ENCODE measurements at places on chromosomes 2 and 18.

DNA sequence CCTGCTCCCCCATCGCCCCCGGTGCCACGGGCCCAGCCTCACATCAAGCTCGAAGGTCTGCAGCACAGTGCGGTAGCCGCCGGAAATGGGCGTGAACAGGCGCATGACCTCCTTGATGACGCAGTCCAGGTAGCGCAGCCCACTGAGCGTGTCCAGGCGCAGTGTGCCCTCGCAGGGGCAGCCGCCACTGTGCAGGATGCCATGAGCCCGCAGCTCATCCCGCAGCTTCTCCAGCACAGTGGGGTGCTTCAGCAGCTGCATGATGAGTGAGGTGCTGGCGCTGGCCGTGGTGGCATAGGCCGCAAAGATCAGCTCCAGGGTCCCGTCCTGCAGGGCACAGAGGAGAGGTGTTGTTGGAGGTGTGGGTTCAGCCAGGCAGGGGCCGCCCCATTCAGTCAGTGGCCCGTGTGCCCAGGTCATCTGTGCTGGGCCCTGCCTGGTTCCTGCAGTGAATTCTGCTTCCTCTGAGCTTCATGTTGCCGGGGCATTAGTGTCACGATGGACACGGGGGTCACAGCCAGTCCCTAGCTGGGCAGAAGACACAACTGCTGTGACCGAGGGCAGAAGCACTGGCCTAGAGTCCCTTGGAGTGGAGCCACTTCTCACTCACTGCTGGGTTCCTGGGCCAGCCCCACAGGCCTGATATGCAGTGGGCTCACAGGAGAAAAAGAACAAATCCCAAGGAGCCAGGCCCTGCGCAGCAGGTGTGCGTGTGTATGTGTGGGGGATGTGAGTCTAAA, 14.5 kb downstream of the CYP26B1 start:
- no peak for DNase-seq

- DNase-seq = no peak
Measured at GRCh38 chr2:37872192-37872750, 52.8 kb upstream of the RMDN2 start.

- DNase-seq = no peak
Measured at GRCh38 chr2:177992992-177993391, 79.6 kb downstream of the PDE11A start.

- DNase-seq = no peak
Measured at GRCh38 chr2:218811382-218811781, 20.2 kb downstream of the PRKAG3 start.

DNA sequence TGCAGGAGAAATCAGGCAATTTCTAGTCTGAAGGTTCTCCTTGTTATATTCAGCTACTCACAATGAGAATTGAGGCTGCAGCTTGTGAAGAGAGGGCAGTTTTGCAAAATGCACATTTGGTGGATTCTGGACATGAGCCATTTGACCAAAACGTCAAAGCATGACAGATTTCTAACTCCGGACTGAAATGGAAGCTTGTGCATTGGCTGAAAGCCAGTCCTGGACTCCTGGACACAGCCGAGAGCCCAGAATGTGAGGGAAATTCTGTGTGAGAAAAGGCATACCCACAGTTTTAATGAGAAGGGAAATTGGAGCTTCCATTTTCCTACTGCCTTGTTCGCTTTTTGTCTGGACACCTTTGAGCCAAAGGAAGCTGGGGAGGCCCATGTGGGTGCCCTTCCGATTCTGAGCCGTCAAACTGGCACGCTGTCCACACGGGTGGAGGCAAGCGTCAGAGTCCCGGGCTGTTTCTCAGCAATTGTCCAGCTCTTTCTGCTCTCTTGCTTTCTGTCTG, 23.7 kb upstream of the ROCK2 start:
- DNase-seq = no peak

DNA sequence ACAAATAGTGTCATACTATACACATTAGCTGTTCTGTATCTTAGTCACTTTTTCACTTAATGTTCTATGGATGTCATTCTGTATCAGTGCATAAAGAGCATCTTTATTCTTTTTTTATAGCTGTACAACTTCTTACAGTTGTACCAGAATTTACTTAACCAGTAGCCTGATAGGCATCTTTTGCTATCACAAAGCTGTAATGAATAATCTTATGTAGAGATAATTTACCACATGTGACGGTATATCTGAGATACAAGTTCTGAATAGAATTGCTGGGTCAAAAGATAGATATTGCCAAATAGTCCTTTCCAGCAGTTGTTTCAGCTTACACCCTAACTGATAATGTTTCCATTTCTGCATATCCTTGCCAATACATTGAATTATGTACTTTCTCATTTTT, 70.0 kb downstream of the PTRHD1 start:
- DNase-seq = no peak

DNA sequence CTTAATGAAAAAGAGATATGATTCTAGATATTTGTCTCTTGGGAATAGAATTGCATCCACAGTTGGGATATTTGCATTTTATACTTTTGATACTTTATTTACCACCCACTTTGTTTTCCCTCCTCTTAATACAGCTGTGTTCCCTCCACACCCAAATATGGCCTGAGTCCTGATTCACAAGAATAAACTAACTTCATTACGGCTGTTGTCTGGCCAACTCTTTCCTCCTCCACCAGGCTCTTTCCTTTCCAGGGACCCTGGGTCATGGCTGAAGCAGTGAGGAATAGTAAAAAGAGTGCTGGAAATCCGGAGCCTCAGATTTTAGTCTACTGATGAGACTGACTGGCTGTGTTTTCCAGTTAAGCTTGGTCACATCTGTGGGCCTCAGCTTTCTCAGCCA, 48.4 kb upstream of the STAM2 start:
- no peak for DNase-seq

- no peak for DNase-seq
Measured at GRCh38 chr18:63987743-63988142, 17.9 kb downstream of the SERPINB8 start.

DNA sequence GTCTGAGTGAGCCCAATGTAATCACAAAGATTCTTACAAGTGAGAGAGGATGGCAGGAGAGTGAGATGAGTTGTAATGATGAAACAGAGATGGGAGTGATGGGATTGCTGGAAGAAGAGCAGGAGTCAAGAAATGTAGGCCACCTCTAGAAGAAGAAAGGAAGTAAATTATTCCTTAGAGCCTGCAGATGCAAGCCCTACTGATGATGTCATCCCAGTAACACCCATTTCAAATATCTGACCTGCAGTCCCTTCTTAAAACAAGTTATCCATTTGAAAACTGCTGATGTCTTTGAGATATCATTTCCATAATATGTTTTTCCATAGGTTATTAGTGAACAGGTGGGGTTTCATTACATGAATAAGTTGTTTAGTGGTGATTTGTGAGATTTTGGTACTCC, 888.0 kb upstream of the SLC39A10 start:
- no peak for DNase-seq

- DNase-seq = no peak
Measured at GRCh38 chr2:212052412-212053159, 486.0 kb downstream of the ERBB4 start.

DNA sequence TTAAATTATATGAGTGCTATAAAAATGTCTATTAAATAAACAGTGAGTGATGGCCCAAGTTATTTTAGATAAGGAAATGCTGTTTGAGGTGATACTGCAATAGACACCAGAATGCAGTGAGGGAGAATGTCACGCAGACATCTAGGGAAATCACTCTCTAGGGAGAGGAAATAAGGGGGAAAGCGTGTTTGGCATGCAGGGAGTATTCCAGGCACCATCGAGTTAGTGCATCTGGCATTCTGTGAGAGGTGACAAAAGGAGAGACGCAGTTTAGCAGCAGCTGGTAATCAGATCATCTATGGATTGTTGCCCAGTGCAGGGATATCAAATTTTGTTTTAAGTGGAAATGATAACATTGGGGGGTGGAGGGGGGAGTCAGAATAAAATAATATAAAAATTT, 175.4 kb upstream of the NETO1 start:
- DNase-seq = no peak

DNA sequence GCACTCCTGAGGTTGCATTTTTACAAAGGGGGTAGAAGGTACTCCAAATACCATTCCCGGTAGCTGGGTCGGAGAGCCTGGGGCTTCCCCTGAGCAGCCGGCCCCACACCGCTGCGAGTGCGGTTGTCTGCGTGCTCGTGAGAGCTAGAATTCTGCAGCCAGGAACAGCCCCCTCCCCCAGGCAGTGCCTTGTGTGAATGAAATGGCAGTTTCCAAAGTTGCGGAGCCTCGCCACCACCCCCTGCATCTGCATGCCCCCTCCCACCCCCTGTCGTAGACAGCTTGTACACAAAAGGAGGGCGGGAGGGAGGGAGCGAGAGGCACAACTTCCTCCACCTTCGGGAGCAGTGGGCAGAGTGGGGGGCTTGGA, 1.1 kb downstream of the MYCN start:
- DNase-seq = no peak

GRCh38 chr2:209469481-209469880, 45.6 kb downstream of the MAP2 start:
- DNase-seq = no peak

DNA sequence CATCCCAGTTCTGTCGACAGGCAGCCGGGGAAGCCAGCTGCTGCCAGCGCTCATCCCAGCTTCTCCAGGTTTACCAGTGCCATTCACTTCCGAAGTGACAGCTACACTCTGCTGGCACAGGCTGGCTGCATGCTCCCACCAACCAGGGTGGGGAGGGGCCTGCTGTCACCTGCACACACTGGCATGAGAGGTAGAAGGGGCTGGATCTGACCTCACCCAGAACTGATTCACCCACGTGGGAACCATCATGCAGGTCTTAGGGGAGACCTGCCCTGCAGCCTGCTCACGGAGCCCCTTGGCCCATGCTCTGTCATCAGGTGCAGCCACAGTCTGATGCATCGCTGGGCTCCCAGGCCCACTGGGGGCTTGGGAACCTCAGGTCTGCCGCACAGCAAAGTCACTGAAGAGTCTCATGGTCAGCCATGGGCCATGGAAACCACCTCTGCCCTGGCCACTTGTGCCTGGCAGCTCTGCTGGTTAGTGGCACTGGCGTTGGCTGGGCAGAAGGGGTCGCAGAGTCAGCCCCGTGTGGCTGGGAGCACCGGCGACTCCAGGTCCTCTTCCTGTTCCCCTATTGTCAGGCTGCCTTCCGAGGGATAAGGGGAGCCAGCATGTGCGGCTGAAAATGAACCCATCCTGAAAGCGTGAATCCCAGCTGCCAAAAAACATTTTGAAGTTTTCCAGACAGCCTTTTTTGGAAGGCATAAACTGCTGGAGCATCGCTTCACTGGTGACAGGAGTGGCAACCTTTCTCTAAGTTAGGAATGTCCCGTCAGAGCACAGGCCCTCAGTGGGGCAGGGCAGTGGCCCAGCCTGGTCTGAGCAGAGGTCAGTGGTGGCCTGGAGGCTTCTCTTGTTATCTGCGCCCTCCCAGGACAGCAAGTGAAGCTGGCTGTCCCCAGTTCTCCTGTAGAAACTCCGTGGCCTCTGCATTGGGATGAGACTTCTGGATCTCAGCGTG, 157.8 kb downstream of the SEPTIN10 start:
- DNase-seq = no peak

- no peak for DNase-seq
Measured at GRCh38 chr18:34965108-34965507, 76.1 kb upstream of the MAPRE2 start.

- DNase-seq = no peak
Measured at GRCh38 chr18:34159691-34160185, 65.0 kb downstream of the NOL4 start.

DNA sequence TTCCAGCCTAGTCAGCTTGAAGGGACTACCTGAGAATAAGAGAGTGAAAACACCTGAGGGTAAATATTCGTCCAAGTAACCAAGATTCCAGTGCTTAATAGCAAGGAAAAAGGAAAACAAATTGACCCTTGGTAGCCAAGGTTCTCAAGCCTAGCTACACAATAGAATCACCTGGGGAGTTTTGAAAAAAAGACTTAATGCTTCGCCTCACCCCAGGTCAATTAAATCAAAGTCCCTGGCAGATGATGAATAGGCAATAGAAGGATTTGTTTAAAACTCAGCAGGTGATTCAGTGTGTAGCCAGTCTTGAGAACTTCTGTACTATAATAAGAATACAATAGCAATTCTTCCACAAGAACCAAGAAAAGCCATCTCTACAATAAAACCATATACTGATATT, 500.2 kb downstream of the XIRP2 start:
- DNase-seq = no peak

DNA sequence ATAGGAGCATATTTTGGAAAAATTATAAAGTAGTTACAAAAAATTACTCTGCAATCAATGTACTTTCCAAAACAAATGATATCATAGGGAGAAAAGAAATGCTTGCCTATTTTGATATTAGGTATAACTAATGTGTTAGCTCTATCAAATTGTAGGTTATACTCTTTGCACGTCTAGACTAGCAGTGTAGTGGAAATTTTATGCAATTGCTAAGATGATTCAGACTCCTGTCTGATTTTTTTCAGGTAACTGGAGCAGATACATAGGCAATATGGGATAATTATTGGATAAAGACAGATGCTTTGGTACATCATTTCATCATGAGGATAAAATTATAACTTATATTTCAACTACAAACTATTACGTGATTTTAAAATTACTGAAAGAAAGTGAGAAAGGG, 918.3 kb downstream of the EPHA4 start:
- DNase-seq = no peak

DNA sequence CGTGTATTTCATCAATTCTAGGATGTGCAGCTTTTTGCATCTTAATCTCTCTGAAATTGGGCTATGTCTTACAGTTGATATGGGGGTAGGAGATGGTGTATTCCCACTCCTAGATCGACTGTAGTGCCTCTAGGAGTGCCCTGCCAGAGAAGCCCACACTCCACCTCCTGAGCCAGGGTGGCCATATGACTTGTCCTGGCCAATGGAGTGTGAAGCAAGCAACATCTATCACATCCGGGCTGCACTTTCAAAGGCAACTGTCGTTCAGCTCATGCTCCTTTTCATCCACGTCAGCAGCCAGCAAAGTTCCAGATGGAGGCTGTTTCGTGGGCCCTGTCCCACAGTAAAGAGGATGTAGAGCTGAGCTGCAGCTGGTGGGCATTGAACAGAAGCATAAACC, 149.4 kb upstream of the SLC1A4 start:
- DNase-seq = no peak

DNA sequence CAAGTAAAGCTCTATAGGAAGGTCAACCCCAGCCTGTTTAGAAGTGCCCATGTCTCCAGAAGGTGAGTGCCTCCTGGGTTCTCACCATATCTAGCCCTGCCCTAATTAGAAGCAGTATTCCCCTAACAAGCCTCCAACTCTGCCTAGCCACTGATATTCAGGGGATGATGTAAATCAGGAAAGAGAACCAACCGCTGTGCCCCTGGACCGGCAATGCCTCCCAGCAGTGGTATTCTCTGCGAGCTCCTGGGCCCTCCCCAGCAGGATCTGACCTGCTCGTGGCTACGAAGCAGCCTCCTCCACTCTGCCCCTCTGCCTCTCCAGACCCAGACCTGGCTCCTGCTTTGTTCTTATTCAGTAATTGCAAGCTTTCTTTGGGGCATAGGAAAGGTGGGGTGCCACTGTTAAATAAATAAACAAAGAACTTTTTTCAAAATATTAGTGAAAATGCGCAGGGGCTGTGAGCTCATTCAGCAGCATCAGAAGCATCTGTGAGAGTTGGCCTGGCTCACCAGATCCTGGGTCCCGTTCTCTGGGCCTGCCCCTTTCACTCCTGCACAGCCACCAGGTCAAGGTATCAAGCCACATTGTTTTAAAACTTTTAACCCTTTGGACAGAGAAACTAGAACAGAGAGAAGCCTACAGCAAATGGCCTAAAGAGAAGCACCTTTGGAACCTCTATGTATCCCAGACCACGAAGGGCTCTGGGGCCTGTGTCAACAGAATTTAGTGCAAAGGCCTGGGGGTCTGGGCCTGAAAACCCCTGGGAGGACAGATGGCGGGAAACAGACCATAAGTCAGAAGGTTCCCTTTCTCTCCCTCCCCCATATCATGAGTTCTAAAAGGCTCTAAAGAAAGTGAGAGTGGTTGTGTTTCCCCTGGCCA, 11.9 kb downstream of the MREG start:
- DNase-seq = no peak

- DNase-seq = no peak
Measured at GRCh38 chr2:46175419-46175818, 121.8 kb upstream of the EPAS1 start.
